ENCODE measurements at places on chromosomes 4 and X.

DNA sequence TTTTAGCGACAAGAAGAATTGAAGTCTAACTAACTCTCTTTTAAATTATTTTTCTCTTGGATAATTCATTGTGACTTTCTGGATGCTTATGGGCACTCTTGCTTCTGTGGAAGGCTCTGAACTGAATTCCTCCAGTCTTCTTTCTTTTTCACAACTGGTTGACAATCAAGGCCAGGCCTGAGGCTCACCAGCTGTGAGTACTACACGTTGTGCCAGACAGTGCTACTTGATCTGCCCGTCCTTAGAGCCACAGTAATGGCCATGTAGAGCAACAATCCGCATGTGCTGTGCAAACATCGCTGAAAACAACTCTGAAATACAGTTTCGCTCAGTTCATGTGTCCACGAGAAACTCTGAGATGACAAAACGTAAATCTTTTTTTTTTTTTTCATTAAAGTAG, 1336.3 kb upstream of the AGA start:
- DNase-seq: no peak

DNA sequence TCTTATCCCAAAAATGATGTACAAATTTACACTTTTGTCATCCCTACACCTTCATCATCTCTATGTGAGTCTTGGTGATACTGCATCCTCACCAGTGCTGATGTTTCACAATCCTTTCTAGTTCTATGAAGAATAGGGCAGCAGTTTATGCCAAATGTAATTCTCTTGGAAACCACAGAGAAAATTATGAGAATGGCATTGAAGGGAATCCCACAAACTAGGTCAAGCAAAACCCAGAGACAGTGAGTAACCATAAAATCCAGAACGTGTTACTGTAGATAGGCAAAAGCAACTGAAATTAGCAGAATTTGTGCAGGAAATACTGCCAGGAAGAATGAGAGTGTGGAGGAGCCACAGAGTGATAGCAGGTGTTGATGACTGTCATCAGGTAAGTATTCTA, 24.5 kb downstream of the IL15 start:
- DNase-seq: no peak

DNA sequence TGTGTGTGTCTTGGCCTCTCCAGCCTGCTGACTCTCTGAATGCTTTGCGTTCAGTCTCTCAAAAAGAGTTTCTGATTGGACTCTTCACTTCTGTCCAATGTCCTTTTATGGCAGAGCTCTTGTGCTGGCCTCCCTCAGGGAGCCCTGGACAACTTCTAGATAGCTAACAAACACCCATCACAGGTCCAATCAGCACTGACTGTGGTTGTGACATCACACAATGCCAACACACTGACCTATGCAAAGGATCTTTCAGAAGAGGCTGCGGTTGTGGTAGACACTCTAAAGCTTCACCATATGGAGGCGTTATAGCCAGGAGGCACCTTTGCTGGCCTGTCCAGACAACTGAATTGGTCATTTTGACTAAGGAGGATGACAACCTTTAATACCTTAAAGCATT, 53.8 kb upstream of the LSM6 start:
- no peak for DNase-seq

DNA sequence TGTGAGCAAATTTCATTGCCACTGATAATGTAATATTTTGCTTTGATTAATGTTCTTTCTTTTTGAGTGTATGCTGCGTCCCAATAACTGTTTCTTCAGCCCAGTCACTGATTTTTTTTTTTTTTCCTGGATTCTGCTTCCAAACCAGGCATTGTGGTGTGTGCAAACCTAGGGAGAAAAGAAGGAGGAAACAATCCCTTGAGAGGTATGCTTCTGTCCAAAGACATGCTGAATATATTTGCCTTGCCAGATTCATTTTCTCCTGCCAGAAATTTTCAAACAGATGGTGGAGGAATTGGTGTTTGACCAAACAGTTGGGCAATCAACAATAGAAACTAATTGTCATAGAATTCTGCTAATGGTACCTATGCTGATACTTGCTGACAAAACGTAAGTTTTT, 753.6 kb downstream of the RPA4 start:
- DNase-seq: no peak

- DNase-seq: no peak
Observed at GRCh38 chrX:133888984-133889383, 96.4 kb downstream of the GPC3 start.

- DNase-seq: no peak
Observed at GRCh38 chr4:178395798-178396197, 953.6 kb upstream of the AGA start.

DNA sequence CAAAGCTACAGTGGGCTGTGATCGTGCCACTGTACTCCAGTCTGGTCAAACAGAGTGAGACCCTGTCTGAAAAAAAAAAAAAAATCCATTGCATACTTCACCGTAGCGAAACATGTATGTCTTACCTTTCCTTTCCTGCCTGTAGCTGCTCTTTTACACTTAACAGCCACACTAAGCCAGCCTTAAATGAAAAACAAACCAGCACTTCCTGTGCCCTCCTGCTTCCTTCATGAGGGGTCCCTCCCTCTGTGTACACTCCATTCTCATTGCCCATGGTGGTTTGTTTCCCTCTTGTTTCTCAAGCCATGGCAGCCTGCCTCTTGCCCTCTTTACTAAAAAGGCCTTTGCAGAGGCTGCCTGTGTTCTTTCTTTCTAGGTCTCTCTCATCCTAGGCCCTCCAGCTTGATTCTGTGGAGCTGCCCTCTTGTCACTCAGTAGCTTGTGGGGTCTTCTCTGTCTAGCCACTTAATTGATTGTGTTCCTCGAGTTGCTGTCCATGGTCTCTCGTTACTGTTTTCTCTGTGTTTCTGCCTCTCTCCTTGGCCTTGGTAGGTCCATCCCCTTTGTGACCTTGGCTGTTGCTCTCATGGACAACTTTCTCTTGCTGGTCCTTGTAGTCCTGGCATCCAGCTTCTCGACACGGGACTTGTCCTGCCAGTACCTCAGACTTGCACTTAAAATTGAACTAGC, 52.1 kb upstream of the MSANTD1 start:
- peak; percentile 1 for DNase-seq

- no peak for DNase-seq
Observed at GRCh38 chrX:118066867-118067515, 49.6 kb downstream of the KLHL13 start.

DNA sequence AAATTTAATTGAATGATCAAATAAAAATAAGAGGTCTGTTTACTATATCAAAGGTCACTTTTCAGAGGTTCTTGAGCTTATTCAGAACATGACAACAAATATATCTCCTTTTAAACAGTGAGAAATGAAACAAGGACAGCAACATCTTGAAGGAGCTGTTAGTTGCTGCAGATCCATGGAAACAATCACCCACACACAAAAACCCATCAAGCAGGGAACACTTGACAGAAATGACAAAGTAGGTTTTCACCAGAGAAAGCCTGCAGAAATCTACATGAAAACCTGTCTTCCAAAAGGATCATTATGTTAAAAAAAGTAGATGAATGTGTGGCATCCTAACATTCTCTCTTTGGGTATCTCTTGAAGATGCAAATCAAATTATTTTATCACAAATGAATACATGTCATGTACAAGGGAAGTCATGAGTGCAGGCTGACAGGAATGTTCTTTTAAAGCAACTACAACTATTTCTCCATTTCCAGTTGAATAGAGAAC, 203.0 kb downstream of the GRIA2 start:
- DNase-seq: no peak

DNA sequence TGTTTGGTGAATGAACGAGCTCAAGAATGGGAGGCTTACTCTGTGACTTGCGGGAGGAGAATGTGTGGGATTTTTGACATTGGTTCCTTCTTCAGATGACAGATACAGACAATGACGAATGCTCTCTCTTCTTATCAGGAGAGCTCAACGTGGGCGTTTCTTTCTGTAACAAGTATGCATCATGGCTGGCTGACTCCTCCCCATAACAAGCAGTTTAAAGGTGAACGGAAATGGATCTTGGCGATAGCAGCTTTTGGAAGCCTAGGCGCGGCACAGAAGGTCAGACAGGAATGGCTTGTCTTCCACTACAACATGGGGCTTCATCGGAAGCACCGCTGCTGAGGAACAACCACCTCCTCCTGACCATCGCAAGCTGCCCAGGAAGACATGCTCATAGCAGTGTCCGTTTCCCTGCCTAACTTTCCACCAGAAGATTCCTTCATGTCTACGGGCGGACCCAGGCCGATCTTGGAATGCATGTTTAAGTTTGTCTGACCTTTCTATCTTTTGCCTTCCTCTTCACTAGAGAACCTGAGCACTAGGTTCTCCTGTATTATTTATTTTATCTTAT, 18.3 kb upstream of the ACSL1 start:
- DNase-seq: no peak

GRCh38 chr4:2393353-2394270, 24.8 kb downstream of the ZFYVE28 start:
- DNase-seq: no peak

DNA sequence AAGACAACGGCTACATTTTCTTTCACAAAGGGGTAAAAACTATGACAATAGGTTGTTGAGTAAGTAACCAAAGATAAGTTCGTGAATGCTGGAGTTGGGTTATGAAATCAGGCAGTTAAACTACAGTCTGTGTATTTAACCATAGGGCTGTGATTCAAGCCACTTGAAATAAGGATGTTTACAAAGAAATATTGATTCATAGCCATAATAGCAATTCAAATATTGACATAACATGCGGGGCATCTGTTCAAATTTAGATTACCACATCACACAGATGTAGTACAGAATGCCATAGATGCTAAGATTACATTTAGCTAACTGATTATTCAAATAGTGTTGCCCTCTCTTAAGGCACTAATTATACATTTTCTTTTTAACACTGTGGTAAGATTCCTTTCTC, 364.1 kb downstream of the FSTL5 start:
- no peak for DNase-seq

DNA sequence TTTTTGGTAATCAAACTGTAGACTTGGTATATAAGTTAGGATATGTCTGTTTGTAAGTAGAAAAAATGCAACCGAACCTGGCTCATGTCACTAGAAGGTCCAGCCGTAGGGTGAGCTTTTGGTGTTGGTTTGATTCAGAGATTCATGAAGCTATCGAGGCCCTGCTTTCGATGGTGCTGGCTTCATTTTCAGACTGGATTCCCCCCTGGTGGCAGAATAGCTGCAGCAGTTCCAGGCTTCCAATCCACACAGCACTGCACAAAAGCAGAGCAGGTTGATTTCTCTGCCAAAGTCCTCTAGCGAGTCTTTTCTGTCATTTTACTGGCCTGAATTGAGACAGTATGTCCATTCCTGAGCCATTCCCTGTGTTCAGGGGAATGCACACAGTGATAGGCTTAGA, 33.1 kb downstream of the PDK3 start:
- no peak for DNase-seq

GRCh38 chr4:164177753-164178152, 576.2 kb upstream of the SMIM31 start:
- no peak for DNase-seq

DNA sequence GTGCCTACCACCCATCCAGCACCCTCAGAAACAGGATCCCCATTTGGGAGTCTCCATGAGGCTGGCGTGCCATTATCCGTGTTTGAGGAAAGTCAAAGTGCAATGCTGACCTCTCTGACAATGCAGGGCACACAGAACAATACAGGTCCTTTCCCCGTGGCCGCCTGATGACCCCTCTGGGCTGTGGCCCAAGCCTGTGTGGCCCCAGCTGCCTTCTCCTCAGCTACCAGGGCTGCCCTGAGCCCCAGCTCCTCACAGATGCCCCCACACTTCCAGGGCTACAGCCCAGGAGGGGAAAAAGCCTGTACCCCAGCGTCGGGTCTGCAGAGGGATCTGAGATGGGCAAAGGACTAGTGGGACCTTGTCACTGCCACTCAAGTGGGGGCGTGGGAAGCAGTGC, 15.5 kb downstream of the ZFYVE28 start:
- no peak for DNase-seq

- no peak for DNase-seq
Observed at GRCh38 chr4:169051761-169052593, 41.9 kb upstream of the CBR4 start.

Measured in sciatic nerve (tissue), 2 donors.